ENCODE measurements at places on chromosomes 12 and 14.

DNA sequence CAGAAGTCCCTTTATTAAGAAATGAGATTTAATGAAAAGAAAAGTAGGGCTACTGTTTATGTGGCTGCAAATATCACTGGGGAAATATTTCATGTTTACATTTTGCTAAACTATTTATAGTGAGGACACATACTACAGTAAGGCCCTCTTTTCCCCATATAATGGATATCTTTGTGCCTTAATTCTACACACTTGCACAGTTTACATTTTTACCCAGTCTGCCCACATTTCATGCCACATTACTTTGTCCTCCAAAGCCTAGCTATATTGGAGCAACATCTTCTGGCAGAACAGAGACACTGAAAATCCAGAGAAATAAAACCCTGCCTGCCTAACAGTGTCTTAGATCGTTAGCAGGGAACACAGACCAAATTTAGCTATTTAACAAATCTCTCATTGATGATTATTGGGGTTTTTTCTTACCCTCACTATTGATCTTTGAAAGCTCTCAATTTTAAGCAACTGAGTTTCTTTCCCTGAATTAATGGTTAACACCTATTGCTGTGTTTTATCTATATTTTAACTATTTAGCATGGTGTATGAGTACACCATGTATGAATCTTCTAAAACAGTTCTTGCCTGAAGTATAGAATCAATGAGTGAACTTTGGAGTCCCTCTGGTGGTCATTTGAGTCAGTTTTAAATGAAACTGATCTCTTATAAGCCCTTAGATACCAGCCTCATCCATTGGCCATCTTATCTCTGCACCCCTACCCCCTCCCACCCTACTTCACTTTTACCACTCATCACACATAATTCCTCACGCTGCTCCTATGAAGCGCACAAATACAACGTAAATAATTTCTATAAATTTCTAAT lies 170.2 kb downstream of the BCAT1 start:
- DNase-seq: no peak

DNA sequence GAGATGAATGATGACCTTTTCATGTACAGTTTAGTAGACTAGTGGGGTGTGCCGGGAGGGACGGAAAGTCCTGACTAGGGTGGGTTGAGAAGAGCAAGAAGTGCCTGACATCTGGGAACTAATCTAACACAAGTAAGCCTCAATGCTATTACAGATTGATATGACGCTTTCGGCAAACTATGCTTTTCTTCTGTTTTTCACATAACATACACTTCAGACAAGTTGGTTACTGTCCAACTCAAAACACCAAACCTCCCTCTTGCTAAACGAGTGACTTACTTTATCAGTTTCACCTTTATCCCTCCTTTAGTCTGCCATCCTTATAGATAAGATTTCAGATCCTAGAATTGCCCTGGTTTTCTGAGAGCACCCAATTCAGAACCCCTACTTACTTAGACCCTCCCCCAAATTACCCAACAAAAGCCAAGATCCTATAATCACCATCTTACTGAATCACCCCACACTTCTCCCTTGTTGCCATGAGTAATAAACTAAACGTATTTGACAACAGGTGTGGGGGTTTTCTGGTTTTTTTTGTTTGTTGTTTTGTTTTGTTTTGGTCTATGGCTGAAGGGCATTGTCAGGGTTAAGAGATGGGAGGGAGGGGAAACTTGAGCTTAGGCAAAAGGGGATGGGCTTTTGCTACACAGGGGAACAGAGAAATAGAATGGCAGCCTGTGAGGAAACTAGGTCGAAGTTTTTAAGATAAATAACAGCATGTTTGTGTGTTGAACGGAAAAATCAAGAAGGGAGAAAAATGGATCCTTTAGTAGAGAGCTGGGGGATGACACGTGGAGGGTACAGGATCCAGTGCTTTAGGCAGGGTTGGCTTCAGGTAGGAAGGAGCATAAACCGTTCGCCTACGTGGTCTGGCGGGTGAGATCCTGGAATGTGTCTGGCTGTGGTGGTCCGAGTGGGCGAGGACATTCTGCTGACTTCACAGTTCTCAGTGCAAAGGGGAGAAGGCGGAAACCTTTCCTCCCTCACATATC lies 6.1 kb upstream of the PSMA3 start:
- no peak for DNase-seq

DNA sequence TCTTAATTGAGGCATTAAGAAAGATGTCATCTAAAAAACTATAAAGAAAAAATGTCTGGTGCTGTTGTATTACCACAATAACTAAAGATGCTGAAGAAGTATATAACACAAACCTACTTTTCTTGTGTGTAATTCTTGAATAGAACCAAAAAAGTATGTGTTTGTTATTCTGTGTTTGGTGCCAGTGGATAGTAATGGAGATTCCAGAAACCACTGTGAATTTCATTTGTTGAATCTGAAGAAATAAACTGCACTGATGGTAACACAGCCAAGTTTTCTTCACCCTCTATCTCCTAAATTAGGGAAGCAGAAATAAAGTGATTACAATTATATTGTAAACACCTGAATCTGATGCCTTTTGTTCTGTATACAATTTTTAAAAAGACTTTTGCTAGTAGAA lies 13.1 kb upstream of the KERA start:
- no peak for DNase-seq

- no peak for DNase-seq
Measured at GRCh38 chr12:19997656-19998400, 370.5 kb upstream of the PDE3A start.

GRCh38 chr14:74490486-74490885 lies 2.6 kb downstream of the NPC2 start:
- no peak for DNase-seq

DNA sequence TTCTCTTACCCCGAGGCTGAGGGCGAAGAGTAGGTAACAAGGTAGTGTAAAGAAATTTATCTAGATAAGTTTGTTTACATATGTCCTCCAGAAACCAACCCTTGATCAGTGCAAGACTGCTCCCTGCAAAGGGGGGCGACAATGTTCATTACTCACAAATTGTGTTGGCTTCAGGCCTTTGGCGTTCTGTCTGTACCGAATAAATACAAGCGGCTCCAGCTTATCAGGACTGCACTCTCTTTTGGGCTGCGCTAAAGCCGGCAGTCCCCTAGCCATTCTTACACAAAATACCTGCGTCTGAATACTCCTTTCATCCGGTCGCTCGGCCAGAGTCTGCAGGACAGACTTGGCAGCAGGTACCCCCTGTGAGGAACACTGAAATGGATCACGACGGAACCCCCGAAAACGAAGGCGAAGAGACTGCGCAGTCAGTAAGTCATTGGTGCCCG lies 116.4 kb downstream of the PPHLN1 start:
- DNase-seq: no peak

DNA sequence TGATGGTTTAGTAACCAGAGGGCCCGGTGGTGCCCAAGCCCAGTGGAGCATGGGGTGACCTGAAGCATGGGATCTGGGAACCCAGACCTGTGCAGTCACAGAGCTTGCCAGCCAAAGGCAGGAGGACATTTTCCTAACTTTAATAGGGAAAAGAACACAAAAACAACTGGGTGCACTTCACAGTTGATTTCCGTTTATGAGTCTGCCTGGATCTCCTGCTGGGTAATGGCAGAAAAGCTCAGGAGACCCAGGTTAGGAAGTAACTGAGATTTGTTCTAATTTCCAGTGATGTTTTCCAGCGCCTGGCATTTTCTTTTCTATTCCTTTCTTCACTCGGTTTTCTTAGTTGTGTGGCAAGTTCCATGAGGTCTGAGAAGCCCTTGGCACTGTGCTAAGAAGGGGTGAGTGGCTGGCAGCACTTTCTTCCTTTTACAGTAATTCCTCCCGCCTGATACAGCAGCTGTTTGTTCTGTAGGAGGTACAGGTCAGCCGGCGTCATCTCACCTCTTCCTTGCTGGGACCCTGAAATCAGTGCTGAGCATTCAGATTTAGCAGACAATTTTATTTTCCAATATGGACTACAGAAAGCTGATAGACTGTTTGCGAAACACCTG lies 5.1 kb downstream of the CACNA1C start:
- no peak for DNase-seq

- DNase-seq: no peak
Measured at GRCh38 chr14:50677527-50678063, 9.5 kb upstream of the SAV1 start.
